Fibroblast of the aortic adventitia (primary cell): ENCODE measurements at places on chromosomes 4 and X. TPM values are rescaled to one million over a fixed set of nuclear protein-coding genes. Genes with fewer than 3 reads are reported as not detected.

Gene PRIMPOL
- 29.9 and 31.0 TPM in 2 replicates for total RNA-seq

Gene MAP3K15
- total RNA-seq = not detected in 2 replicates

Gene EGFL6
- 0.27 TPM in 1 of 2 replicates, not detected in the other for total RNA-seq

Gene APBB2
- 41.5 and 75.8 TPM in 2 replicates for total RNA-seq

Gene CTSO
- 12.5 and 17.4 TPM in 2 replicates for total RNA-seq

Gene CT47B1
- not detected in 2 replicates for total RNA-seq
